ENCODE measurements at places on chromosomes 16 and 17.

- no peak for DNase-seq
Observed at GRCh38 chr17:41629826-41630670, 5.7 kb upstream of the KRT17 start.

- DNase-seq: peak; percentile 84
Observed at GRCh38 chr16:79628501-79628975, 28.0 kb upstream of the MAF start.

- DNase-seq: no peak
Observed at GRCh38 chr17:17910060-17910459, 62.1 kb downstream of the TOM1L2 start.

DNA sequence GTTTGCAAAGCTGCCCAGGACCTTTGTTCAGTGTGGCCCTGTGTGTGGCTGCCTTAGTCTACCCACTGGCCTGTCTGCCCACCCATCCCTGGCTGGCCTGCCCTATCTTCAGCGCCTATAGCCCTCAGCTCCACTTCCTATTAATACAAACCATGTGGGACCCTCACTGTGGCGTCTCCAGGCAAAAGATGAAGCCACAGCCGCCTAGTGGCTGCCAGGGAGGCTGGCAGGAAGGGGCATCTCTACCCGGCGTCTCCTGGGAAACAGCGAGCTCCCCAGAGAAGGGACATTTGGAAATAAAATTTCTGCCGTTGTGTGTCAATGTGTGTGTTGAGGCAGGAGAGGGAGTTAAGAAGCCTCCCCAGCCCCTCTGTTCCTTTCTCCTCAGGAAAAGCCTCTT lies 31.5 kb downstream of the NEUROD2 start:
- no peak for DNase-seq

- no peak for DNase-seq
Observed at GRCh38 chr17:82929011-82929622, 89.3 kb upstream of the ZNF750 start.

DNA sequence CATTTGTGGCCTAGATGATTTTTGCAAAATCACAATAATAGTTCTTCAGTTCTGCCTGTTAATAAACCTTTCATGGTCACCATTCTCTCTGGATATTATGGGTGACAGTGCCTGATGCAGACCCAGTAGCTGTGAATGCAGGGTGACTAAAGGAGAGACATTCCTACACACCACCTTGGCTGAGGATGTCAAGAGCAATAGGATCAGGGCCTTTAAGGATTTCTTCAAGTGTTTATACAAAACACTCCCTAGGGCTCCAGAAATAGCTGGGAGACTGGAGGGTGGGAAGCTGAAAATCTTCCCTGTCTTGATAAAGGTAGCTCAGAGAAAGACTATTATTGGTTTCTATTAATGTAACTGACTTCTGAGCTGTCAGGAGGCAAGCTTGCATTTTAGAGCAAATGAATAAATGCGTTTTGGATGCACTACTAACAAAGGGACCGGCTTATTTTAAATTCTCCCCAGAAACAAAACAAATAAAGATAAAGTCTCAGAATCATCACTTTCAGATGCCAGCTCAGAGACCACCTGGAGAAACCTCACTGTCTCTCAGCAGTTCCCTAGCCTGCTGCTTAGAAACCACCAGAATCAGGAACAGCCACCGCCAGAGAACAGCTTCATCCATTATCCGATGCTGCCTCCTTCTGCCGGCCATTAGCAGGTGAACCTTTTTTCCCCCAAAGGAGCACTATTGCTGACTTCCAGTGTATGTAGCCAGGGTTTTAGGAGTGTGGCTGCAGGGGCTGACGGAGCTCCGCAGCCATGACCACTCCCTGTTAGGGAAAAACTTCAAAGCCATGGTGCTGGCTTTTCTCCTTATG lies 171.4 kb upstream of the DYNLRB2 start:
- DNase-seq: no peak

DNA sequence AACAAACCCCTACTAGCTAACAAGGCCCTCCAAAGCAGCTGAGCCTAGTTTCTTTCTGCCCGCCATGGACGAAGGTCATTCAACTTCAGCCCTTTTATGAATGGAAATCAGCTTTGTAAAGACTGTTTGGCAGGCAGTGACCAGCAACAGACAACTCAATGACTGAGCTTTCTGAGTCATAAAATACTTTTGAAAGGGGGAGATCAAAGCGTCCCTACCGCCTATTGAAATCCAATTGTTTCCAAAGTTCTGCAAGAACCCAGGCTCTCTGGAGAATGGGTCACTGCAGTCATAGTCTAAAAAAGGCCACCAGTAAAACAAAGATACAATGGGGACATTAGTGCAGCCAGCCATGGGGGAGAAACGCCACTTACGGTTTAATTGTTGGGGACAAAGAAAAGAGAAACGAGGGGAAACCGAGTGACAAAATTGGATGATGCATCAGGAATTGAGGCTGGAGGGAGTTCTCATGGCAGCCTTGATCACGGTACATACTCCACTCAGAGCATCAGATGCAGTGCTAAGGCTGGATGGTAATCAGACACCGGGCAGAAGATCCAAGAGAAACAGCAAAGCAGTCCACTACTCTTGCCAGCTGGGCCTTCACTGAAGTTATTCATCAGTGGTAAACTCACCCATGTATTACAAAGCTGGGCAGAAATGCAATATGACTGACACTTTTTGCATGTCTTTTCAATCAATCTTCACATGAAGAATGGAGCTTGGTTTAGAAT lies 9.8 kb downstream of the ADAMTS18 start:
- no peak for DNase-seq
